ENCODE measurements at places on chromosomes 2 and 18. TPM values are rescaled to one million over a fixed set of nuclear protein-coding genes. Genes with fewer than 3 reads are reported as not detected.

The FBXO15 gene
- 0.73 TPM for total RNA-seq

The C1GALT1C1L gene
- total RNA-seq = not detected

GRCh38 chr18:50131591-50131990 is 63.4 kb downstream of the MYO5B start:
- no peaks in the 10 kb centered on the region for H3K4me1 ChIP-seq
- H3K36me3 ChIP-seq = no peaks in the 10 kb centered on the region
- H3K4me3 ChIP-seq = no peak overlapping the region
- DNase-seq = no peak

DNA sequence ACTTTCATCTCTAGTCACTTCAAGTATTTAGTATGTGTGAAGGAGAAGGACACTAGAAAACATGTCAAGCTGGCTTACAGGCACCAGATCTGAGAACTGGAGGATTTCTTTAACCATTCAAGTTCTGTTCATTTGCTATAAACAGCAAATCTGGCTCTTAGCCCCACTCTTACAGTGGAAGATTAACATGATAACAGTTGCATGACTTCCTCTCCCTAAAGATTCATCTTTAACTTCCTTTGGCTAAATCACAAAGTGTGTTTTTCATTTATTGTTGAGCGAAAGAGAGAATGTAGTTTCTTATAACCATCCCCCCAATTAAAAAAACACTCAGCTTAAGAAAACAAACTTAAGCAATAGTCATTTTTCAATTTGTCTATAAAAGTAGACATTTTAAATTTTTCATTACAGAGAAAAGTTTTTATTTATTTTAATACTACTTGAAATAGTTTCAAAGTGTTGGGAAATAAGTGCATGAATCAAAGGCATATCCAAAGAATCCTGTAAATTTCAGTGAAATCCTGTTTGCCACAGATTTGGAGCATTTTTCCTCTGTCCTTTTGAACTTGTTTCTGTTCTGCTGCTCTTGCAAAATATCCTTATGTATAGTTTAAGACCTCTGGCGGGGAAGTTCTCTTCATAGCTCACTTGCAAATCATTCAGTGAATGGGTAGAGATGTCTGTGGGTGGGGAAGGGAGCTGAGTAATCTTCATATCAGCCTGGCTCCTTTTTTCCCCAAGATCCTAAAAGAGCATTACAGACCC is 241.0 kb upstream of the RBBP8 start:
- H3K4me3 ChIP-seq = no peak overlapping the region
- no peaks in the 10 kb centered on the region for H3K27me3 ChIP-seq
- H3K4me1 ChIP-seq = peaks cover 32% of the 10 kb centered on the region
- no peaks in the 10 kb centered on the region for H3K36me3 ChIP-seq

DNA sequence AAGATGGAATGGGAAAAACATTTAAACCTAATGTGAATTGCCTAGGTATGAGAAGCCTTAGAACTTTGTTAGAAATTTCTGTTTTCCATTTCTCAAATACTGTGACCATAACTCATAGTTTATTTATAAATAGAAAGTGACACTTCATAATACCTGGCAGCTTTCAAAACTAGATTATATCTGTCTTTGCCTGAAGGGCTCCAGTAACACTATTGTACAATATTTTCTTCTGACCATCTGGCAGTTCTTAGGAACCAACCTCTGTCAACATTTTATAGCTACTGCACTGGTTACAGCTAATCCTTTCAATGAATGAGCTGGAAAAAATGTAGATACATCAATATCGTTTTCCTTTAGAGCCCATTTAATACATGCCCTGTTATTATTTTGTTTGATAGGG is 237.4 kb downstream of the CAMKMT start:
- H3K4me1 ChIP-seq = no peaks in the 10 kb centered on the region
- no peak overlapping the region for H3K4me3 ChIP-seq
- H3K27ac ChIP-seq = no peak overlapping the region
- no peaks in the 10 kb centered on the region for H3K27me3 ChIP-seq

DNA sequence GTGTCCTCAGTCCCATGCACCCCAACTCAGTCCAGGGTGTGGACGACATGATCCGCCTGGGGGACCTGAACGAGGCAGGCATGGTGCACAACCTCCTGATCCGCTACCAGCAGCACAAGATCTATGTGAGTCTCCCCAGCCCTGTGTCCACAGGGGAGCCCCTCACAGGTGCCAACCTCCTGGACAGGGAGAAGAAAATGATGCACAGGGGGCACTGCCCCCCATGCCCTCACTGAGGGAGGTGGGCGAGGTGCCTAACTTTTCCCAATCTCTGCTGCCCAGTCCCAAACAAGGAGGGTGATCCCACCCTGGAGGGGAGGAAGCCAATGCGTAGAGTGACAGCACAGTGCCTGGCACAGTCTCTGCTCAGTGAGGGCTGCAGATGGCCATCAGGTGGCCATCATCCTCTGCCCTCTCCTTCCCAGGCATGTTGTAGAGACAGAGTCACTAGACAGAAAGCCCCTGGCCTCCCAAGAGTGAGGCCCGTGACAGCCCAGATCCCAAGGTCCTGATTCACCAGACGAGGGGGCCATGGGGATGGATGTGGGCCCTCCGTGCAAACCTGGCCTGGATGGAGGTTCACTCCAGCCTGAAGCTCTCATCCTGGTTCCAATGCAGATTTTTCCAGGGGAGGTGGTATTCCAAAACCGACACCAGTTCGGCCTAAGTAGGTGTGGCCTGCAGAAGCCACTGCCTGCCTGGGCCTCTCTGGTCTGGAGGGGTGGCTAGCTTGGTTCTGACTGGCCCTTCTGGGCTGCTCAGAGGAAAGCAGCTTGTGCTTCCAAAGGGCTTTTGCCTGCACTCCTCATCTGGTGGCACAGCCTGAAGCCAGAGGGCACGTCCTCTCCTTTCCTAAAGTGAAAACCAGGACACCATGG is 30.0 kb downstream of the MYO7B start:
- no peak overlapping the region for H3K4me3 ChIP-seq
- DNase-seq = peak; percentile 78
- peaks cover 11% of the 10 kb centered on the region for H3K4me1 ChIP-seq
- peaks cover 4% of the 10 kb centered on the region for H3K27me3 ChIP-seq
- H3K27ac ChIP-seq = no peak overlapping the region
- peaks cover 2% of the 10 kb centered on the region for H3K36me3 ChIP-seq

GRCh38 chr18:37520508-37520907 is 45.1 kb downstream of the CELF4 start:
- H3K27ac ChIP-seq = no peak overlapping the region
- no peak overlapping the region for H3K4me3 ChIP-seq
- peaks cover 2% of the 10 kb centered on the region for H3K4me1 ChIP-seq
- H3K36me3 ChIP-seq = no peaks in the 10 kb centered on the region
- no peak for DNase-seq

- DNase-seq = no peak
- H3K4me3 ChIP-seq = no peak overlapping the region
- peaks cover 2% of the 10 kb centered on the region for H3K27me3 ChIP-seq
- no peak overlapping the region for H3K27ac ChIP-seq
These were observed 102.8 kb upstream of the CTDP1 start for GRCh38 chr18:79576686-79577351.

DNA sequence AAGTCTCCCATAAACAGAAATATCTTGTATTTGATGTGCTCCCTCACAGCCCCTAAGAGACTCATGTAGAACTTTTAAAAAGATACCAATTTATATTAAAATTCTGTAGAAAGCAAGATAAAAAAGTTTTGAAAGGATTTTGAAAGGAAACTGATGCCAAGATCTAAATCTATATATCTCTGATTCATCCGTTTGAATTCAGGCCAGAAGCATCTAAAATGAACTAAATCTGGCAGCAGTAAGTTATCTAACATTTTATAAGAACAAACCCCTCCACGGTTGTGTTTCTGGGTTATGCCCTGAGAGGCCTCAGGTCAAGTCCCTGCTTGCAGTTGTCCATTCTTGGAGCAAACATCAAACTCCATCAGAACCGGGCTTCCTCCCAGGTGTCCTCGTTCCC is 165.8 kb downstream of the FBXO15 start:
- H3K27ac ChIP-seq = no peak overlapping the region
- DNase-seq = no peak
- H3K36me3 ChIP-seq = no peaks in the 10 kb centered on the region
- no peaks in the 10 kb centered on the region for H3K4me1 ChIP-seq
- no peak overlapping the region for H3K4me3 ChIP-seq

Measured in osteocyte (in vitro differentiated cells).